Thyroid gland (tissue), 4 donors: ENCODE measurements at places on chromosomes 12 and 14. TPM values are rescaled to one million over a fixed set of nuclear protein-coding genes. Genes with fewer than 3 reads are reported as not detected.

RBP5 gene
- total RNA-seq = not detected

DNA sequence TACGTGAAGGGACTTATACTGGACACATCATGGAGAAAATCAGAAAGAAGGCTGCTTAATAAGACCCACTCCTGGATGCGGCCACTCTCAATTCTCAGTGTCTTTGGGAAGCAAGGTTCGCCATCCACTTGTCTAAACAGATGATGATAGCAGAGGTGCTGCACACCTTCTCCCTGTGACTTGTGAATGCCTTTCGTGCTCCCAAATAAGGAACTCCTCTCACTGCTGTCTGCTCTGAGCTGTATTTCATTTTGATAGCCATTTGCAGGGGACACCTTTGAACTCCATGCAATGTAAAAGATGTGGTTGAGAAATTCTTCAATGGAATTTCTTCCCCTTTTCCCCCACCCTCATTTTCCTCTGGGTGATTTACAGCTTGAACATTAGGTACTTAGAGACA, 11.6 kb downstream of the RMST start:
- peaks cover 39% of the 10 kb centered on the region for H3K4me1 ChIP-seq
- H3K27ac ChIP-seq = peak overlapping the region; percentile 94
- no peak overlapping the region for H3K4me3 ChIP-seq
- DNase-seq = peak; percentile 30
- H3K27me3 ChIP-seq = no peaks in the 10 kb centered on the region

- no peaks in the 10 kb centered on the region for H3K4me1 ChIP-seq
- no peak for DNase-seq
- H3K27me3 ChIP-seq = no peaks in the 10 kb centered on the region
- no peaks in the 10 kb centered on the region for H3K36me3 ChIP-seq
These were observed 732.6 kb downstream of the RERGL start for GRCh38 chr12:17357396-17357795.

DNA sequence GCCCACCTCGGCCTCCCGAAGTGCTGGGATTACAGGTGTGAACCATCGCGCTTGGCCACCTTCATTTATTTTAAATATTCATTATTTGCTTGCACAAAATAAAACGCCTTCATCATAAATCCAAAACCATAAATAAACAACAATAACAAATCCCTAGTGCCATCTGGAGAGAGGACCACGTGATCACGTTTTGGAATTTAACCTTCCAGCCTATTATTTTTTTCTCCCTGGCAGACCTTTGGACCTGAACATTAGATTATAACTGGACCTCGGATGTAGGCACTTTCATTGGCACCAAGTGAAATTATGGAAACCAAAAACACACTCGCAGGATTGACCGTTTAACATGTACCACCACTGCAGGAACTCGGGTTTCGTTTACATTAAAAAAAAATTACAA, 2.0 kb downstream of the DNAH10 start:
- H3K27me3 ChIP-seq = no peaks in the 10 kb centered on the region
- no peak for DNase-seq
- H3K27ac ChIP-seq = no peak overlapping the region
- H3K4me3 ChIP-seq = no peak overlapping the region
- no peaks in the 10 kb centered on the region for H3K36me3 ChIP-seq

- no peaks in the 10 kb centered on the region for H3K27me3 ChIP-seq
- H3K4me1 ChIP-seq = no peaks in the 10 kb centered on the region
- no peak overlapping the region for H3K4me3 ChIP-seq
- no peak overlapping the region for H3K27ac ChIP-seq
- no peak for DNase-seq
- no peaks in the 10 kb centered on the region for H3K36me3 ChIP-seq
These were observed 16.5 kb downstream of the CLEC1A start for GRCh38 chr12:10082117-10082874.

ZNF891 gene
- total RNA-seq = 5.8 TPM

GRCh38 chr14:101875727-101876554, 88.4 kb upstream of the DYNC1H1 start:
- no peaks in the 10 kb centered on the region for H3K4me1 ChIP-seq
- no peaks in the 10 kb centered on the region for H3K27me3 ChIP-seq
- no peak overlapping the region for H3K4me3 ChIP-seq
- H3K36me3 ChIP-seq = no peaks in the 10 kb centered on the region
- no peak overlapping the region for H3K27ac ChIP-seq

NGB gene
- not detected for total RNA-seq

DNA sequence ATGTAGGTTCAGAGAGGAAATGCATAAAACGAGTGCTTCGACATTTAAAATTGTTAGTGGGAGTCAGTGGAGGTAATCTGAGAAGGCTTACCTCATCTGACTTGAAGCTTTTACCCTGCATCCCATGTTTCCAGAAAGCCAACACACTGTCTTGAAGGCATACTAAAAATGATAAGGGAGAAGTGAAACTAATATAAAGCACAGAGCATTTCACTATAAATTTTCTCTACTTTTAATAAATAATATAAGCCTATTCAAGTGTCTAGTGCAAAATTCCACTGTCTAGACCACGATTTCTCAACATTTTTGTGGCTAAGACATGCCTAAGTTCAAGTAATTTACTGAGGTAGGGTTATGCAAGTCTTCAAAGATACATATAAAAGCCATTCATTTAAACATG, 29.1 kb upstream of the CDKL1 start:
- no peak for DNase-seq
- no peaks in the 10 kb centered on the region for H3K27me3 ChIP-seq
- H3K4me3 ChIP-seq = no peak overlapping the region
- H3K4me1 ChIP-seq = no peaks in the 10 kb centered on the region
- H3K36me3 ChIP-seq = no peaks in the 10 kb centered on the region

GPR135 gene
- total RNA-seq = 12.9 TPM

DNA sequence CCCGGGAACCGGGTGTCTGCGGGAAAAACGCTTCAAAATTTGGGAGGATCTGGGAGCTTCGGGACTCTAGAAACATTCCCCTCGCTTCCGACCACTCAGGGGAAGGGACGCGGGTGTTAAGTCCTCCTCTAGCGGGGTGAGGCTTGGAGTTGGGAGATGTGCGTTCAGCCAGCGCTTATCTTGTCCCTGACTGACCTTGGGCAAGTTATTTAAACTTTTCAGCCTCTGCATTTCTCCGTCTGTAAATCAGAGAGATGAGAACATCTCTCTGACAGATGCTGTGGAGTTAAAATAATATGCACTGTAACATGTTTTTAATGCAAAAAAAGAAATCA, 76.9 kb upstream of the ANO4 start:
- no peaks in the 10 kb centered on the region for H3K36me3 ChIP-seq
- H3K27me3 ChIP-seq = no peaks in the 10 kb centered on the region
- no peak overlapping the region for H3K4me3 ChIP-seq
- H3K4me1 ChIP-seq = no peaks in the 10 kb centered on the region

GZMB gene
- total RNA-seq = not detected

GRCh38 chr12:87427770-87428169, 601.4 kb downstream of the C12orf50 start:
- no peak for DNase-seq
- no peak overlapping the region for H3K27ac ChIP-seq
- no peaks in the 10 kb centered on the region for H3K36me3 ChIP-seq
- H3K4me3 ChIP-seq = no peak overlapping the region
- no peaks in the 10 kb centered on the region for H3K4me1 ChIP-seq

- peak overlapping the region; percentile 72 for H3K27ac ChIP-seq
- H3K36me3 ChIP-seq = peaks cover 14% of the 10 kb centered on the region
- peaks cover 22% of the 10 kb centered on the region for H3K4me1 ChIP-seq
- DNase-seq = peak; percentile 76
These were observed 24.6 kb upstream of the NUDT14 start for GRCh38 chr14:105205673-105206208.

DNA sequence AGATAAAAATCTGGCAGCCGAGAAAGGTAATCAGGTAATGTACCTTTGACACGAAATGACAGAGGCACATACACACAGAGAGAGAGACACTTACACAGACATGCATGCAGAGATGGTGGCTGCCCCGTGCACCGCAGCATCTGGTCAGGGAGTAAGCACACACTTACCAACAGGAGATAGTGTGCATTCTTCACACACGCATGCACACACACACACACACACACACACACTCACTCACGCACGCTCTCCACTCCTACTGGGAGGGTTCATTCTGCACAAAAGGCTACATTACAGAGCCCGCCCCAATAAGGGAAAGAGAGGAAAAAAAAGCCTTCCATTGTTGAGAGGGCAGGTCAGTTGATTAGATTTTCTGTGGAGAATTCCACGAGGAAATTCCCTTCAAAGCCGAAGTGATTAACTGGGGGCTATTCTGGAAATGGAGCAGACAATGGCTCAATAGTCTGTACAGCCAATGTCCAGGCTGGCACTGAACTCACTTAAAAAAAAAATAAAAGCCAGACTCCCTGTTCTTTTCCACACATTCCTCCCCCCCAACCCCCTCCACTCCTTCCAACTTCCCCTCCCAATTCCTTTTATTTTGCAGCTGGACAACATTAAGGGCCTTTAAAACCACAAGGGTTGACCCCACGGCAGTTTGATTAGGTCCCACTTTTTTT, 1.4 kb upstream of the SOX5 start:
- no peak overlapping the region for H3K27ac ChIP-seq
- H3K4me3 ChIP-seq = peak overlapping the region; percentile 44
- H3K4me1 ChIP-seq = no peaks in the 10 kb centered on the region

PLEKHG7 gene
- not detected for total RNA-seq

DNA sequence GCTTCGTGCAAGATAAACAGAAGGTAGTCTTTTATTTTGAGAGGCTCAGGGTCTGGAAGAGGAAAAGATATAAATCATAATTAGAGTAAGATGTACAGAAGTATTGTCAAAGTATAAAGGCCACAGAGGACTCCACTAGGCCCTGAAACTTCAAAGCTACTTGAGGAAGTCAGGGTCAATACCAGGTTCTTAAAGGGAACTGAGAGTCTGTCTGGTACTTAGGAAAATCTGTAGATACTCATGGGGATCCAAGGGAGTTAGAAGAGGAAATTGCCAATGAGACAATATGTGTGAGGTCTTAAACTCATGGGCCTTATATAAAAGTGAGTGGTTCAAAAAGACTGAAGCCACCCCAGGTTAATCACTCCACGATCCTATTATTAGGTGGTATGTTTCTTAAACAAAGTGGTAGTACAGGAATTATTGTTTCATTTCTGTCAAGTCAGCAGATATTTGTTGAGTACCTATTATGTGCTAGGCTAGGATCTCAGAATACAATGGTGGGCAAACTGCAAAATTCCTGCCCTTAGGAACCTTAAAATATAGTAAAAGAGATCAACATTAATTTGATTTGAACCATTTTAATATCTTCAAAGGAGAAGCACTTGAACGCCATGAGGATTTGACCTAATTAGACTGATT, 314.6 kb downstream of the ADAMTS20 start:
- no peak overlapping the region for H3K27ac ChIP-seq
- no peaks in the 10 kb centered on the region for H3K4me1 ChIP-seq
- no peaks in the 10 kb centered on the region for H3K27me3 ChIP-seq
- no peak overlapping the region for H3K4me3 ChIP-seq
- H3K36me3 ChIP-seq = no peaks in the 10 kb centered on the region

- no peaks in the 10 kb centered on the region for H3K27me3 ChIP-seq
- DNase-seq = peak; percentile 45
- no peak overlapping the region for H3K4me3 ChIP-seq
- no peak overlapping the region for H3K27ac ChIP-seq
These were observed 1095.7 kb downstream of the FLRT2 start for GRCh38 chr14:86625637-86626036.

GRCh38 chr12:26338586-26339572, 143.5 kb downstream of the SSPN start:
- H3K4me1 ChIP-seq = no peaks in the 10 kb centered on the region
- no peak for DNase-seq
- no peak overlapping the region for H3K27ac ChIP-seq

DNA sequence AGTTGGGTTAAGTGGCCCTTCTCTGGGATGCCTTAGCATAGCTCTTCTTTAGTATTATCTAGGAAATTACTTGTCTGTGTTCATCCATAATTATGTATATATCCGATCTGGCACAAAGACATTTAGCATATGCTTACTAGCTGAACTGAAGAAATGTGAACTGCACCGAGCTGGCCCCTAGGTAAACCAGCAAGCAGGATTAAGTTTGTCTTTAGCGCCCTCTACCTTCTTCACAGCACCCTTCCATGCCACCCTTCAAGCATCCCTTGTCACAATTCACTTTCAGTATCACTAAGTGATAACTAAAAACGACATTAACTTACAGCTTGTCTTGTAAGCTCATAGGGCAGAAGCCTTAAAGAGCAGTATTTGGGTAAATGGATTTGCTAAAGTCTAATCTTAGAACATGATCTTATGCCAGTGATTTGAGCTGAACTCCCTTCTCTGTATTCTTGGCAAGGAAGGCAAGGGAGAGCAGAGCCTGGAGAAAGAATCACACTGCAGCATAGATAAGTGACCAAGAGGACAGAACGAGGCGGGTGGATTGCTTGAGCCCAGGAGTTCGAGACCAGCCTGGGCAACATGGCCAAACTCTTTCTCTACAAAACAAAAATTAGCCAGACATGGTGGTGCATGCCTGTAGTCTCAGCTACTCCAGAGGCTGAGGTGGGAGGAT, 2.6 kb upstream of the HAL start:
- no peak overlapping the region for H3K27ac ChIP-seq
- peak; percentile 45 for DNase-seq
- H3K4me1 ChIP-seq = no peaks in the 10 kb centered on the region
- H3K36me3 ChIP-seq = peaks cover 13% of the 10 kb centered on the region
- no peaks in the 10 kb centered on the region for H3K27me3 ChIP-seq

DNA sequence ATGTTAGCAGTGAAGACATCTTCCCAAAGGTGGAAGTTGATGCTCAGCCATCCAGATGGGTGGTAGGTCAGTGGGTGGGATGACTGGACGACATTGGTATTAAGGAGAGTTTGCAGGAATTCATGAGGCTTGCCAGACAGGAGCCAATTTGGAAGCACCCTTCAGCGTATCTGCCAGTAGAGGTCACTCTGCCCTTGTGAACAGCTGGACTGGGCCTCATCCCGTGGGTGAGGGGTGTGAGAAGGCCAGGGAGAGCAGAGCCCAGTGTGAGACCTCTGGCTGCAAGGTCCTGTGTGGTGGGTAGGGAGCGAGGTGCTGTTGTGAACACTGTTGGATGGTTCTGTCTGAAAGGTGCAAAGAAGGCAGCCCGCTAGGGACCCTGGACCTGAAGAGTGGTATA, 37.7 kb downstream of the SLC5A8 start:
- no peaks in the 10 kb centered on the region for H3K4me1 ChIP-seq
- no peak overlapping the region for H3K27ac ChIP-seq
- H3K4me3 ChIP-seq = no peak overlapping the region
- peak; percentile 41 for DNase-seq
- peaks cover 9% of the 10 kb centered on the region for H3K36me3 ChIP-seq

DNA sequence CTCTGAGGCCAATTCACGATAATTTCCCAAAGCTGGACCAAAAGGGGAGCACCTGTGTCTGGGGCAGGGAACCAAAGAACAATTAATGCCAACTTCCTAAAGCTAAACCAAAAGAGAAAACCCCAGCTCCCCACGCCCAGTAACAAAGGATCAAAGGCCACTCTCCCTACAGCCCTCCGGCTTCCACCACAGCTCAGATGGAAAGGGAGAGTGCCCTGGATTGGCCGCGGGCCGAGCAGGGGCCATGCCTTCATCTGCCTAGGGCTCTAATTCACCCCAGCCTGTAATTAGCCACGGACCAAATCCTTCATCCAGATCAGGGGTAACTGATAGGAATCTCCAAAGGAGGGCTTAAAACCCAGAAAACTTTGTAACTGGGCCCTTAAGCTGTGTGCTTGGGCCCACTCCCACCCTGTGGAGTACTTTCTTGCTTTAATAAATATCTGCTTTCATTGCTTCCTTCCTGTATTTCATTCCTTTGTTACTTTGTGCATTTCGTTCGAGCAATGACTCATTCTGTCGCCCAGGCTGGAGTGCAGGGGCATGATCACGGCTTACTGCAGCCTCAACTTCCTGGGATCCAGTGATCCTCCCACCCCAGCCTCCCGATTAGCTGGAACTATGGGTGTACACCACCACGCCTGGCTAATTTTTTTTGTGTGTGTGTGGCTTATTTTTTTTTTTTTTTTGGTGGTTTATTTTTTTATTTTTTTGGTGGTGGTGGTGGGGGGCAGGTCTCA, 65.5 kb upstream of the PPP4R3A start:
- peaks cover 3% of the 10 kb centered on the region for H3K4me1 ChIP-seq
- H3K4me3 ChIP-seq = no peak overlapping the region
- no peak for DNase-seq
- H3K27ac ChIP-seq = no peak overlapping the region
- no peaks in the 10 kb centered on the region for H3K36me3 ChIP-seq
